NCI-H2081 treated with DMSO at 0.1 percent for 48 hours (cell line): ENCODE measurements at places on chromosomes 16 and 17.

DNA sequence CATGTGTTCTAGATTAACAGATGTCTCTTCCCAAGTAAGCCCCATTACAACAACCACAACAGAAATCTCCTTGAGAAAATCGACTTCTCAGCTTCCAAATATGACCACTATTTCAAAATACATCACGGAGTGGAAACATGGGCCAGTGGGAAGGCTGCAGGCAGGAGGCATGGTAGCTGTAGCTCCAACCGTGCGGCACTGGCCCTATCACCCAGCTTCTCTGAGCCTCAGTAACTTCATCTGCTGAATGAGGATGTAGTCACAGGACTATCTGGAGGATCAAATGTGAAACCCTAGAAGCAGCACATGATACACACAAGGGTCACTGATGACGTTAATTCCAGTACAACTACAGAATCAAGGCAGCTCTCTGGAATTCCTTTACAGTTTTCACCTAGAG lies 112.2 kb downstream of the VPS53 start:
- no peak for DNase-seq

- DNase-seq, result no peak
Measured at GRCh38 chr17:17359271-17359670, 56.1 kb downstream of the NT5M start.

- DNase-seq, result peak; percentile 52
Measured at GRCh38 chr17:13222975-13223374, 205.1 kb upstream of the ELAC2 start.

GRCh38 chr16:50273888-50274325 lies 7.6 kb downstream of the ADCY7 start:
- no peak for DNase-seq

- DNase-seq, result no peak
Measured at GRCh38 chr17:27855454-27855853, 37.7 kb downstream of the LYRM9 start.

DNA sequence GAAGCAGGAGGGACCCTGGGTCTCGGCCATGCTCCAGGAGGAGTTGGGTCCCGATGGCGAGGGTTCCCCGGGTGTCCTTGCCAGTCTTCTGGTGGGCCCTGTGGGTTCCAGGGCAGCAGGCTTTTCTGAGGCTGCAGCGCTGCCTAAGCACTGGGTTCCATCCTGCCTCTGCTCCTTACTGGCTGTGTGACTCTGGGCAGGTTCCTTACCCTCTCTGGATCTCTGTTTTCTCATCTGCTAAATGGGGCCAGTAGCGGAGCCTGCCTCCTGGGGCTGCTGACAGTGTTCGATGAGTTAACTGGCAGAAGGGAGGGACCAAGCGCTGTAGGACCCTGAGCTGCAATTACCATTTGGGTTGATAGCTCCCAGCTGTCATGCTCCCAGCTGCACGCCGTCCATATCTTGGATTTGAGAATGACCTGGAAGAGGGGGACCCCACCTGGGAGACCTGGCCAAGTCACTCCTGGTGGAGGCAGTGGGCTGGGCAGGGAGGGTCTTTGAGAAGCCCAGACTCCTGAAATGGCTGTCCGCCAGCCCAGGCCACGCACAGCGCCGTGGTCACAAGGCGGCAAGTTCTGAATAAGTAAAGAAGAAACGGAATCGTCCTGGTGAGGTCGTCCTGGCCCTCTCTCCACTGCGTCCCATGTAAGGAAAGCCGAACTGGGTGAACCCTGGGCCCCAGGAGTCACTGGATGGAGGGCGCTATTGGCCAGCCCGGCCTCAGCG lies 47.2 kb upstream of the GSE1 start:
- no peak for DNase-seq

DNA sequence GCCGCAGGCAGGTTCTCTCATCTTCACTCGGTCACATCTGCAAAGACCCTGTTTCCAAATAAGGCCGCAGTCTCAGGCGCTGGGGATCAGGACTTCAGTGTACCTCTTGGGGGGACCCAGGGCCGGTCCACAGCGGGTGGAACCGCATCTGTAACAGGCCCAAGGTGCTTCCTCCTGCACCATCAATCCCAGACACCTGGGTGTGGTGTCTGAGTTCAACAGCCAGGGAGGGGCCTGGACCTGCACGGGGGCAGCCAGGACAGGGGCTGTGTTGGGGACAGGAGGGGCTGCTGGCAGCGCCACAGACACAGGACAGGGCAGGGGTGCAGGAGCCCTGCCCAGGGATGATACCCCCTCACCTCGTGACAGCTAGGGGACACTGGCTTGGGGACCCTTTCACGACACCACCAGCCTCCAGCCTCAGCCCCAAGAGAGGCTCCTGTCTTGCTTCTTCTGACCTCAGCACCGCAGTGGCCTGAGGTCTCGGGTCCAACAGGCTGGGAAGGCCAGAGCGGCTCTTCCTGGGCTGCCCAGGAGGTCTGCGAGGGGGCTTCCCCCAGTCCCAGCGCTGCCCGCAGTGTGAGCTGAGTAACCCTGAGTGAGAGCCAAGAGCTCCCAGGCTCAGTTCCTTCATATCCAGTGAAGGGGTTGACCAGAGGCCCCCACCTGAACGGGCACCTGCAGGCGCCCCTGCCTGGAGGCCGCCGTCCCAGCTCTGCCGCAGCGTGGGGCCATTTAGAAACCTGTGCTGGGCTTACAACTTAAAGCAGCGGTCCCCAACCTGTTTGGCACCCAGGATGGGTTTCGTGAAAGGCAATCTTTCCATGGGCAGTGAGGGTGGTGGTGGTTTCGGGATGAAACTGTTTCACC lies 30.7 kb upstream of the BAHCC1 start:
- no peak for DNase-seq

- no peak for DNase-seq
Measured at GRCh38 chr17:48378238-48378637, 51.8 kb downstream of the SKAP1 start.

- no peak for DNase-seq
Measured at GRCh38 chr17:66950886-66951604, 13.5 kb upstream of the CACNG4 start.

- no peak for DNase-seq
Measured at GRCh38 chr16:66740010-66740409, 11.4 kb downstream of the DYNC1LI2 start.
